ENCODE measurements at places on chromosomes 2 and 18.
A peak's percentile ranks its signal among the peaks of the same experiment; 100 is the strongest.

GRCh38 chr2:29618024-29618423 is 303.4 kb downstream of the ALK start:
- DNase-seq, result no peak

DNA sequence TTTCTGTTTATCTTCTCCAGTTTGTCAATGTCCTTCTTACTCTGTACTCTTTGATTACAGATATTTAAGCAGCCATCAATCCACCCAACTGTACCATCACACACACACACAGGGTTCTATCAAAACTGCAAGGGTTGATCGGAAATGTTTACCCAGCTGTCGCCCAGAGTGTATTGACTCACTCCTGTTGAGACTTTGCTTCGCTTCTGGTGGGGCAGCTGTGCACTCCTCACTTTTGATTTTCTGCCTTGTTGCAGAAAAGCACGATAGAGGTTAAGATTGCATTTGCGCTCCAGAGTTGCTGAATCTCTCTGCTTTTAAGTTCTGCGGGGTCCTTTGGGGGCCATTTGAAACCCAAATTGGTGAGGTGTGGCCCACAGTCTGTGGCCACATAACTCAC is 216.2 kb downstream of the SETBP1 start:
- DNase-seq, result peak; percentile 63

DNA sequence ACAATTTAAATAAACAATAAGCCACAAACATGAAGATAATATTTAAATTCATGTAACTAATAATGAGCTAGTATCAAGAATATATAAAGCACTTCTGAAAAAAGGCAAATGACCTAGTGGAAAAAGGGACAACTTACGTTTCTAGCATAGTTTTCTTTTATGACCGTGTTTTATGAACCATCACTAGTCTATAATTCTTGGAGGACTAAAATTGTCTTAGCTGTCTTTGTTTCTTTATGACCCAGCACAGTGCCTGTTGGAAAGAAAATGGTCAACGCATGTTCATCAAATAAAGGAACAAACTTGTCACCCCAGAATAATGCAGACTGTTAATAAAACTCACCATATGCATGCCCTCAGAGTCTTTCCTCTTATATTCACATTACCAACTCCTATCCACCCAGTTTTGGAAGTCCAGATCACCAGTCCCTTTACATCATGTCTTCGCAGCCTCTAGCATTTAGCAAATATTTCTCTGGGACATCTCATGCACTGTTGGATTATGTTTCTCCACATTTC is 57.4 kb upstream of the GRB14 start:
- no peak for DNase-seq

GRCh38 chr2:174581491-174581890 is 16.1 kb downstream of the WIPF1 start:
- DNase-seq, result no peak

GRCh38 chr2:216673609-216674008 is 21.7 kb downstream of the IGFBP5 start:
- DNase-seq, result no peak

DNA sequence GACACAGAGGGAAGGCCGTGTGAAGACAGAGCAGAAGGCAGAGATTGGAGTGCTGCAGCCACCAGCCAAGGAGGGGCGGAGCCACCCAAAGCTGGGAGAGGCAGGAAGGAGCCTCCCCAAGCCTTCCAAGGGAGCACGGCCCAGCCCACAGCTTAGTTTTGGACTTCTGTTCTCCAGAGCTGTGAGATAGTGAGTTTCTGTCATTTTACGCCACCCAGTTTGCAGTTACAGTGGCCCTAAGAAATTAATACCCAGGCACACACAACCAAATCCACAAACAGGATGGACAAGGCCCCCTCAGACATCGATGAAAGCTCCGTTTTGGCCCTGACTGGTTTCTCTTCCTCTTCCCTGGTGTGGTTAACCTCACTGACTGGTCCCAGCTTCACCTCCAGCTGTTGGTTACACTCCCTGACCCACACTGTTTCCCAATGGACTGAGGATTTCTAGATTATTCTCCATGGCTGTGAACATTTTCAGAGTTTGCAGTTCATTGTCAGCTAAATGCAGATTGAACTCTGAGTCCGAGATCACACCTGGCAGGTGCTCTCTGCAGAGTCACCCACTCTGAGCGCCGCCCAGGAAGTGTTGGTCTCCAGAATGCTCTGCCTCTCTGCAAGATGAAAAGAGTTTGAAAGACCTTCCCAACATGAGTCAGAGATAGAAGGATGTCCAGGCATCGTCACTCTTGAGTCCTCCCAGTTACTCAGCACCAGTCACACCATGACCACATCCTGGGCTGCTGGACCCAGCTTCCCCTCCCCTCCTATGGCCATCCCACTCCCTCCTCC is 100.2 kb downstream of the TWIST2 start:
- no peak for DNase-seq

DNA sequence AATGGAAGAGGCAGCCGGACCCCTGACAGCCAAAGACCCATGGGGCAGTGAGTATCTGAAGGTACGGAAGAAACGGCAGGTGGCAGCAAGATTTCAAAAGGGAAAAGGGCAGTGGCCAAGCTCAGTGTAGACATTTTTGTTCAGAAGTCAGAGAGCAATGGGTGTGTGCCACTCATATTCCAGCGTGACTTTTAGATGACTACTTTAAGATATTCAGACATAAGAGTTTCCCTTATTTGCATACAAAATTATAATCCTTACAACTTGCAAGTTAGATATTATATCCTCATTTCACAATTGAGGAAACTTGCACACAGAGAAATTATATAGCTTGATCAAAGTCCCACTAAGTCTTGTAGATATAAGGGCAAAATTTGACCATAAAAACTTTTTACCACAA is 60.7 kb upstream of the CYTIP start:
- DNase-seq, result no peak

DNA sequence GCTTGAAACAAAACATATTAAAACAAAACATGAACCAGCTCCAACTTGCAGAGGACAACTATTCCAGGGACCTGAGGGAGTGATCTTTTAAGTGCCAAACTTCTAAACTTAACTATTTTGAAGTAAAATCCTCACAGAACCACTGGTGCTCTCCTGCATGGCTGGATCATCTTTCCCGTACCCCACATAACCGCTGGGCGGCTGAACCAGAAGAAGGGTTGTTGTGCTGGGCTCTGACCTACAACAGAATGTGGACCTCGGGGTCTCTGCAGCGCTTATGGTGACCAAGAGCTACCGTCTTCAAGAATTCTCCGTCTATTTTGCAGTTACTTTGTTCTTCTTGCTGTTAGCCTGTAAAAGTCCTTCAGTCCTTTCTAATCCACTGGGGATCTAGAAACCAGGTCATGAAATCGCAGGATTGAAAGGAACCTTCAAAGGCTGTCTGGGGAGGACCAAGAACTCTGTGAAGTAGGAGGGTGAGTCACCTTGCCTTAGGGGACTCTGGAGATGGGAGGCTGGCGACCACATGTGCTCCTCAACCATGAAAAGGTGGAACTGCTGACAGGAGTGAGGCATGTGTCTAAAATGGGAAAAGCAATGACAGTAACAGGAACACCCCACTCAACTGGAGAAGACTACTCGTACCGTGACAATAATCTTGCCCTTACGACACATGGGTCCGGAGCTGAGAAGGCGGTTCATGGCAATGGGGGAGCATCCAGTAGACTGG is 46.6 kb downstream of the HDLBP start:
- DNase-seq, result no peak

GRCh38 chr18:2402084-2402483 is 169.2 kb downstream of the METTL4 start:
- DNase-seq, result no peak

DNA sequence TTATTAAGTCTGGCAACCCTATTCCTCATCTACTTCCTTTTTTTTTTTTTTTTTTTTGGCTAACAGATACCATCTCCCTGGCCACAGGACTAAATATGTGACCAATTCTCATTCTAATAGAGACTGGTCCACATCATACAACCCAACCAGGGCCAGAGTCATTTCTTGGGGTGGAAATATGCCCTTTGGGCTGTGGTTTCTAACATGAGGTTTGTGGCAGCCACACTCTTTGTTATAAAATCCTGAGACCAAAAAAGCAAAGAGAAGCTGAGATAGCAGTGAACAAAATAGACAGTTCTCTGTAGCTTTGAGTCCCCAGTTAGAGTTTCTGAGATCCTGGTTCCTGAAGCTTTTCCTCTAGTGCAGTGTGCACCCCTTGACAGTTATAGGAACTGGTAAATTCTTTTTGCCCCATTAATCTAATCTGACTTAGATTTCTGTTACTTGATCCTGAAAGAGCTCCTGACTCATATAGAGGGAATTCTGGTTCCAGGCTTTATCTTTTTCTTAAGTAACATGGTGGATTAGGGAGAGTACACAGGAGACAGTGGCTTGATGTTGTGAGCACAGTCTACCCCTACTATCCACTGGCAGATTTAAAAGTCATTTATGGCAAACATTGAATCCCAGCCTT is 86.8 kb downstream of the MAIP1 start:
- DNase-seq, result no peak

DNA sequence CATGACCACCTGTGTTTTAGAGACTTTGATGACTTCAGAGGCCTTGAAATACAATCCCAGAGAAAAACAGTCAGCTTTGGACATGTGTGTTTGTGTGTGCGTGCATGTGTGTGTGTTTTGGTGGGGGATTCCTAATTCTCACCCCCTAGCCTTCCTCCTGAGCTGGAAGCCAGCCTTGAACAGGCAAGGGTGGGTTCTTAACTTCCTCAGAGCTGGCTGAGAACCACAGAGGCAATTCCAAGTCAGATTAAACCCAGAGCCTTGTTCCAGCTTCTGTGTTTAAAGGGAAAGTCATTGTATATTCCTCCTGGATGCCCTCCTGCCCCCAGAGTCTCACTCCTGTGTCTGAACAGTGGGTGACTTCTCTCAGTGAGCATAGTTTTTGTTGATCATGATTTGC is 45.2 kb upstream of the MGAT4A start:
- no peak for DNase-seq

- DNase-seq, result no peak
Measured at GRCh38 chr2:45929674-45930395, 278.4 kb downstream of the PRKCE start.

- no peak for DNase-seq
Measured at GRCh38 chr2:113848758-113849415, 41.0 kb upstream of the ACTR3 start.

DNA sequence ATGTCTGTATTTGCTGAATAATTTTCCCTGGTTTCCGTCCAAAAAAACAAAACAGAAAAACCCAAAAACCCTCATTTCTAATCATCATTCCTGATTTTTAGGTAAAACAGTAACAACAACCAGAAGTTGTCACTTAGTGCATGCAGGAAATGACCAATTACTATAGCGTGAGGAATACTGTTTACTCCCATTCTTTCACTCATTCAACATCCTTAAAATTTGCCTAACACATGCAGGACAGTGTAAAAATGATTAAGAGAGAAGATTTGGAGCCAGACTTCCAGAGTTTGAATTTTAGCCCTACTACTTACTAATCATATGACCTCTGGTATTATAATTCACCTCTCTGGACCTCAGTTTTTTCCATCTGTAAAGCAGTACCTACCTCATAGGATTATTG is 83.1 kb downstream of the FIGN start:
- no peak for DNase-seq

DNA sequence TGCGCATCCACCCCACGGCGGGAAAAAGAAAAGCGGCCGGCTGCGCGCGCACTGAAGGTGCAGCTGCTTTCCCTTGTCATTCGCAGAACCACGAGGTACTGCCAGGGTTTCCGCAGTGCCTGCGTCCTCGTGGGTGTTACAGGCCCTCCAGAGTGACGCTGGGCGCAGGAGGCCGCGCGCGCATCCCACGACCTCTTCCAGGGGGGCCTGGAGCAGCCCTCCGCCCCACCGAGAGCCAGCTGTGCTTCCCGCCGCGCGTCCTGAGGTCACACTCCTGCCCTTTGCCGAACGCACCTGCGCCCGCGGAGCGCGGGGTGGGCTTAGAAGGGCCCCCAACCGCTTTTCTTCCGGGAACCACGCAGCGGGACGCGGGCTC is 378 bp upstream of the IAH1 start:
- peak; percentile 41 for DNase-seq

GRCh38 chr2:213920014-213920413 is 490.8 kb upstream of the VWC2L start:
- DNase-seq, result no peak

DNA sequence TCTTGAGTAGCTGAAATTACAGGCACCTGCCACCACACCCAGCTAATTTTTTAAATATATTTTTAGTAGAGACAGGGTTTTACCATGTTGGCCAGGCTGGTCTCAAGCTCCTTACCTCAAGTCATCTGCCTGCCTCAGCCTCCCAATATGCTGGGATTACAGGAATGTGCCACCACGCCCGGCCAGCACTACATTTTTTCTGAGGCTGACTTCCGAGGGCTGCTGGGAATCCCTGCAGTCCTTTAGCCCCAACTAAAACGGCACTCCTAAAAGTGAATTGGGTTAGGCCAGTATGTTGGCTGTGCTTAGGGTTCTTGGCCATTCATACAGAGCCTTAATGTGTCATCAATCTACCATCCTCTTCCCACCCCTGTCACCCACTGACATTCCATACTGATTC is 375.4 kb downstream of the DCC start:
- DNase-seq, result no peak

GRCh38 chr2:229489016-229489415 is 217.9 kb upstream of the PID1 start:
- no peak for DNase-seq

DNA sequence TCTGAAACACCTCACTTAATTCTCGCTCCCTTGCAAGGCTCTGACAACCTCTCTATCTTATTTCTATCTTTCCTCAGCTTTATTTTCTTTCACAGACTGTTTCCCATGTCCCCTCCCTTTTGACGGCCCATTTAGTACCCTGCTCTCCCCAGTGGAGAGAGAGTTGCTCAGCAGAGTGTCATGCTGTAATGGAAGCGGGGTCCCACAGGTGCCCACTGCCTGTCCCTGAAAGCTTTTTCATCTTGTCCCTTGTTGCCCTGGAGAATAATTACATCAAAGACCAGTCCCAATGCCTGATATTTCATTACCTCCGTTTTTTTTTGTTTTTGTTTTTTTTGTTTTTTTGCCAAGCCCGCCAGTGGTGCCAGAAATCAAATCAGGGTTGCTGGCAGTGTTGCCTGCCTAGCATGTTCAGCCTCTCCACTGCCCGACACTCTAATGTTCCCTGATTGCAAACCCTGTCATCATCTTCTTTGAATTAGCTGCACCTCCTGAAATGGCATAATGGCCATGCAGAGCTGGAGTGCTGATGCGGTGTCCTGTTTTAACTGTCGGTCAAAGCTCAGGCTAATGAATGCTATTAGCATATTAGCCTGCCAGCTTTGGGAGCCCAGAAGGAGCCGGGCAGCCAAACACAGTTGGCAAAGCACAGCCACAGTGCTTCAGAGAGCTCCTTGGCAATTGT is 71.2 kb upstream of the CAVIN2 start:
- DNase-seq, result no peak

GRCh38 chr2:104733226-104733943 is 120.5 kb upstream of the POU3F3 start:
- no peak for DNase-seq

DNA sequence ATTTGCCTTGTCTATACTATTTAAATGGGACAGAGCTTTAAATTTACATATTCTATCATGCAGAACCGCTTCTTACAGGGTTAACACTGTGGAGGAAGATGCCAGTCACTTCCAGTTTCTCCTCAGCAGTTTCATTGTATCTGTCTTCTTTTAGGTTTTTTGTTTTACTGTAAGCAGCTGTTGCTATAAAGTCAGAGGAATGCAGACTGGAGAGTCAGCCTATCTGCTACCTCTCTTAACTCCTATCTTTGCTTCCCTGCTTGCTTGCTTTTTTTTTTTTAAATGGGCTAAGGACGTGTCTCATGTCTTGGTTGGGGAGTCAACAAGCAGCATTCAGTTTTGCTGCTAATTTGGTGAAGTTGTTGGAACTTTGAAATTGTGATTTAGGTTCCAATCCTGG is 8.9 kb downstream of the EPC2 start:
- DNase-seq, result no peak

- DNase-seq, result no peak
Measured at GRCh38 chr2:128379021-128380015, 60.6 kb upstream of the HS6ST1 start.

All from NCI-H1930 (cell line).